Progenitor cell of endocrine pancreas (in vitro differentiated cells): ENCODE measurements at places on chromosomes 5 and 9.

GRCh38 chr5:60492958-60493357, 207.0 kb downstream of the DEPDC1B start:
- no peaks in the 10 kb centered on the region for H3K27me3 ChIP-seq
- no peak overlapping the region for H3K27ac ChIP-seq
- no peak overlapping the region for H3K4me3 ChIP-seq
- H3K4me1 ChIP-seq: peaks cover 25% of the 10 kb centered on the region
- no peaks in the 10 kb centered on the region for H3K36me3 ChIP-seq

DNA sequence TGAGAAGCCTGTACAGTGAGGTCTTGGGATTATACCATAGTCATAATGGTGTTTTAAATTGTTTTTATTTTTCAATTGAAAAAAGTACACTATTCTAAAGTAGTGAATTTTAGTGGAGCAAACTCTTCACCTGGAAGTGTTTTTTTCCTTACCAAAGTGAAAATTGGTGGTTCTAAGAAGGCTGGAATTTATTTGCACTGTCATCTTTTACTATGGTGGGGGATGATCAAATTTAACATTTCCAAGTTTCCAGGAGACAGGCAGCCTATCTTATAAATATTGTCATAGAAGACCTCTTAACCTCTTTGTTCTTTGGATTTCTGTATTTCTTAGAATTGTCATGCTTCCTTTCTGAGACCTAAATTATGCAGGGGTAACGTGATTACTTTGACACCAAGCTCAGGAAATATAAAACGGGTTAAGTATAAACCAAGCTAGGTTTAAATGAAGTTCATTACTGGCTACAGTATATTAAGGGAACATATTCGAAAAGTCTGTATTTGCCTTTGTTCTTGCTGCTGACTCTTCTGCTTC, 20.2 kb downstream of the NDFIP1 start:
- peaks cover 24% of the 10 kb centered on the region for H3K4me1 ChIP-seq
- peak overlapping the region; percentile 75 for H3K27ac ChIP-seq
- DNase-seq: no peak
- H3K27me3 ChIP-seq: no peaks in the 10 kb centered on the region
- peaks cover 36% of the 10 kb centered on the region for H3K36me3 ChIP-seq
- no peak overlapping the region for H3K4me3 ChIP-seq

DNA sequence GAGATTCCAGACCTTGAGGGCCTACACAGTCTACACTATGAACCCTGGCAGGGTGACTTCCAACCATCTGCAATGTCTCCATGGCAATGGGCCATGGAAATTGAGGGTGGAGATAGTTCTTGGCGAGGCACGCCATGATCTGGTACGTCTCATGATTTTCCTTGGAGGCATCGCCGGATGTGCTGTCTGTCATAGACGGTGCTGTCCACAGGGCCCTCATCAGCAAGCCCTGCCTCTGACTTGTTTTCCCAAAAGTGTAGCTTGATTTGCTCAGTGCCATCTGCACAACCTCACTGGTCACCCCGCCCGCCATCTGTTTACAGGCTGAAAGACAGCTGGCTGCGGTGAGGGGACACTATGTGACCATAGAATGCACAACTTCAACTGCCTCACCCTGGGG, 73.5 kb downstream of the BOD1 start:
- H3K4me3 ChIP-seq: no peak overlapping the region
- peaks cover 9% of the 10 kb centered on the region for H3K27me3 ChIP-seq
- no peak overlapping the region for H3K27ac ChIP-seq

DNA sequence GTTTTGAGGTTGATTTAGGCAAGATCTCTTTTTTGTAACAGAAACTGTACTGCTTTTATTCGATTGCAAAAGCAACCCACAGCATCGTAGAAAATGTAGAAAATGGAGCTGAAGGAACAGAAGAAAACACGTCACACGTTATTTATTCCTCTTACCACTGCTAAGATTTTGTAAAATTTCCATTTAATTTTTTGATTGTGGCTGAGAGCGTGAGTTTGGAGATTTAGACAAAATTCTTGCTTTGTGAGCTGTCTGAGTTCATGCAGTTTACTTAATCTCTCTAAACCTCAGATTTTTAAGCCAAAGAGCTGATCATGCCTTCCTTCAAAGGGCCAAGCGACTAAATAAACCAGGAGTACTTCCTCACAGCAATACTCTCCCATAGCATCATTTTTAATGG, 24.8 kb downstream of the DPYSL3 start:
- H3K27ac ChIP-seq: no peak overlapping the region
- H3K4me1 ChIP-seq: no peaks in the 10 kb centered on the region

DNA sequence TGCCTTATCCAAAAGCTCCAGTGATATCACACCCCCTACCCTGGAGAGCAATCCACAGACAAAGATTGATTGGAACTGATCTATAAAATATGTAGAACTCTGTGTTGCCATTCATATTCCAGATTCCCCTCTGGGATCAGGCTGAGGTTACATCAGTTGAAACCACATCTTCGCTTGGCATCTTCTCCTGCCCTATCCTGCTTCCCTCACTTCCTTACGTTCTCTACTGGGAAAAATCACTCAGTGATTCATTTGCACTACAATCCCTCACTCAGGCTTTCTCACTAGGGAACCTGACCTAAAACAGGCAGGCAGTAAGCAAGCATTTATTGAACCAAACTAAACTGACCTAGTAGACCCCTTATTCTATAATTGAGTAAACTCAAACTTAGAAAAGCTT, 111.7 kb downstream of the ESM1 start:
- H3K27me3 ChIP-seq: no peaks in the 10 kb centered on the region
- no peak overlapping the region for H3K4me3 ChIP-seq
- H3K4me1 ChIP-seq: peaks cover 55% of the 10 kb centered on the region
- H3K27ac ChIP-seq: peak overlapping the region; percentile 44
- DNase-seq: no peak

GRCh38 chr5:72460413-72460812, 46.8 kb downstream of the ZNF366 start:
- no peak for DNase-seq
- no peak overlapping the region for H3K4me3 ChIP-seq
- no peaks in the 10 kb centered on the region for H3K4me1 ChIP-seq
- H3K27me3 ChIP-seq: no peaks in the 10 kb centered on the region
- H3K27ac ChIP-seq: no peak overlapping the region
- no peaks in the 10 kb centered on the region for H3K36me3 ChIP-seq

GRCh38 chr5:1987471-1987870, 104.7 kb upstream of the IRX4 start:
- H3K27me3 ChIP-seq: peaks cover 30% of the 10 kb centered on the region
- H3K36me3 ChIP-seq: no peaks in the 10 kb centered on the region
- no peak overlapping the region for H3K27ac ChIP-seq
- no peaks in the 10 kb centered on the region for H3K4me1 ChIP-seq
- no peak overlapping the region for H3K4me3 ChIP-seq
- DNase-seq: no peak

GRCh38 chr5:168734620-168735300, 155.6 kb upstream of the PANK3 start:
- no peaks in the 10 kb centered on the region for H3K36me3 ChIP-seq
- DNase-seq: no peak
- H3K4me3 ChIP-seq: no peak overlapping the region

- no peak overlapping the region for H3K4me3 ChIP-seq
- H3K4me1 ChIP-seq: peaks cover 18% of the 10 kb centered on the region
- no peaks in the 10 kb centered on the region for H3K36me3 ChIP-seq
Observed at GRCh38 chr5:137743031-137743640, 7.2 kb upstream of the KLHL3 start.

- no peak overlapping the region for H3K27ac ChIP-seq
- H3K4me3 ChIP-seq: no peak overlapping the region
- H3K36me3 ChIP-seq: peaks cover 1% of the 10 kb centered on the region
- H3K27me3 ChIP-seq: peaks cover 9% of the 10 kb centered on the region
- H3K4me1 ChIP-seq: no peaks in the 10 kb centered on the region
- no peak for DNase-seq
Observed at GRCh38 chr5:113614191-113614590, 100.7 kb downstream of the YTHDC2 start.

DNA sequence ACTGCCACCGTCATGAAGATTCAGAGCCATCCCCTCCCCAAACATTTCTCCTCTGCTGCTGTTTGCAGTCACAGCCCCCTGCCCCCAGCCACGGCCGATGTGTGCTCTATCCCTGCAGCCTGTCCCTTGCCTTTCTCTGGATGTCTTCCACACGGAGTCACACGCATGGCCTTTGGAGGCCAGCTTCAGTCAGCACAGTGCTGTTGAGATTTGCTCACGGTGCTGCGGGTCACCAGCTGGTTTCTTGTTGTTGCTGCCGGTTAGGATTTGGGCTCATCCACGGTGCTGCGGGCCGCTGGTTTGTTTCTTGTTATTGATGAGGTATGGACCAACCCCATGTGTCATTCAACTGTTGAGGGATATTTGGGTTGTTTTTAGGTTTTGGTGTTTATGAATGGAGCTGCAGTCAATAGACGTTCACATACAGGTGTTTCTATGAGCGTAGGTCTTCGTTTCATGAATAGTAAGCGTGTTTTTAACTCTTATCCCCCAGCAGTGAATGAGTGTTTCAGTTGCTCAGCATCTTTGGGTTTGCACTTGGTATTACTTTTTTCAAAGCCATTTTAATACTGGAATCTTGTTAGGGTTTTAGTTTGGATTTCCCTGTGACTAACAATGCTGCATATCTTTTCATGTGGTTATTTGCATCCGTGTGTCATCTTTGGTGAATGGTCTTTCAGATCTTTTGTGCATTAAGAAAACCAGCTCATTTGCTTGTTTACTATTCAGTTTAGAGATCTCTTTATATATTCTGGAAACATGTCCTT, 57.6 kb downstream of the AHRR start:
- peak; percentile 1 for DNase-seq
- no peak overlapping the region for H3K27ac ChIP-seq
- peaks cover 34% of the 10 kb centered on the region for H3K27me3 ChIP-seq
- H3K4me1 ChIP-seq: no peaks in the 10 kb centered on the region

DNA sequence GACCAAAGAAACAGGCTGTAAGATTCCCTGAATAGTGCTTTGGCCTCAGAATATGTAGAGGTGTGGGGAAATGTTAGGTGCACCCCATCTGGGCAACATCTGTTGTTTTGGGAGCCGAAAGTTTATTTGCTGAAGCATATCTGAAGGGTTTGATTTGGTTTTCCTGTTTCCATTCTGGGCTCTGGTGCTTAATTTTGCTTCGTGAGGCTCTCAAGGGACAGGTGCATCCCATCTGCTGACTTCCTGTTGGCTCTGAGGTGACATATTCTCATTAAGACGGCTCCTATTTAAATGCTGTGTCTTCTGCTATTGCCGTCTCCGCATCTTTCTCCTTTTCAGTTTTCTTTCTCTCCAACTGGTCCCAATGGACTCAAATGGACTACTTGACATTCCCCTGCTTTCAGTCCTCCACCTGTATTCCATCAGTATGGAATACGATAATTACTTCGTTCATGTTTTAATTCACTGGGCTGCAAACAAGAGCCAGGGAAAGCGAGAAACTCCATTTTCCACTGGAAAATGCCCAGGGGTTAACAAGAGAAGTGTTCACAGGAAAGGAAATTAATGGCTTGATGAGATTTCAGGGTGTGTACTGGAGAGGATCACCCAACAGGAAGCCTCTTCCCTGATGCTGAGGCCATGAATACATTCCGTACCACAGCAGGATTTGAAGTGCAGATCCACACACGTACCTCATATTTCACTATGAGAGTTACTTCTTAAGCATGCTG, 104.0 kb downstream of the MTX3 start:
- peaks cover 5% of the 10 kb centered on the region for H3K27me3 ChIP-seq
- H3K36me3 ChIP-seq: no peaks in the 10 kb centered on the region
- no peaks in the 10 kb centered on the region for H3K4me1 ChIP-seq
- no peak overlapping the region for H3K27ac ChIP-seq
- H3K4me3 ChIP-seq: no peak overlapping the region

- H3K27ac ChIP-seq: no peak overlapping the region
- no peak overlapping the region for H3K4me3 ChIP-seq
- DNase-seq: no peak
- H3K36me3 ChIP-seq: peaks cover 41% of the 10 kb centered on the region
- peaks cover 2% of the 10 kb centered on the region for H3K4me1 ChIP-seq
Observed at GRCh38 chr9:120505186-120505585, 74.8 kb downstream of the CDK5RAP2 start.

DNA sequence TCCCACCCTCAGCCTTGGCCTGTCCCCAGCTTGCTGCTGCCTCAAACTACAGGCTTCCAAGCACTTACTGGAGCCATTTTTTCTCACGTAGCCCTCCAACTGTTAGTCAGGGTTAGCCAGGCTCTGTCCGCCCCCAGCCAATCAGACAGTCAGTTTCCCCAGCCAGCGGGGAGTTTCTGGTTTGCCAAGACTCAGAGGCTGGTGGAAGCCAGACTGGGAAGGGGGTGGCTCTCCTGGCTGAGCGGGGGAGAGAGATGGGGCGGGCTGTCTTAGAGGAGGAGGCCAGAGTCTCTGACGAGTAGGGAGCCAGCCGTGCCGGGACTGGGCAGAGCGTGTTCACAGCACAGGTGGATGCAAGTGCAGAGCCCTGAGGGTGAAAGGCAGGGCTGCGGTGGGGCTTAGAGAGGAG, 15.3 kb downstream of the PROP1 start:
- H3K4me3 ChIP-seq: no peak overlapping the region
- DNase-seq: no peak
- H3K27ac ChIP-seq: no peak overlapping the region
- peaks cover 2% of the 10 kb centered on the region for H3K4me1 ChIP-seq
- H3K36me3 ChIP-seq: no peaks in the 10 kb centered on the region

DNA sequence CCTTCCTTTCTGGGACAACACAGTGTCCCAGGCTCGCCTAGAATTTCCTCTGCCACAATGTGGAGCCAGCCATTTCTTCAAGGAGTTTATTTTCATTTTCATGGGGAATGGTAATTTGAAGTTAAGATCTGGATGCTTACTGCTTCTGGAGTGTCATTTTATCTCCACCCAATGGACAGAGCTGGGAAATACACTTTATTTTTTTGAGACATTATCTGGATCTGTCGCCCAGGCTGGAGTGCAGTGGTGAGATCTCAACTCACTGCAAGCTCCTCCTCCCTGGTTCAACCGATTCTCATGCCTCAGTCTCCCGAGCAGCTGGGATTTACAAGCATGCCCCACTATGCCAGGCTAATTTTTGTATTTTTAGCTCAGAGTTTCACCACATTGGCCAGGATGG, 12.7 kb upstream of the THG1L start:
- no peak overlapping the region for H3K4me3 ChIP-seq
- H3K4me1 ChIP-seq: no peaks in the 10 kb centered on the region
- H3K27ac ChIP-seq: peak overlapping the region; percentile 16
- no peak for DNase-seq
- H3K27me3 ChIP-seq: no peaks in the 10 kb centered on the region
- no peaks in the 10 kb centered on the region for H3K36me3 ChIP-seq

DNA sequence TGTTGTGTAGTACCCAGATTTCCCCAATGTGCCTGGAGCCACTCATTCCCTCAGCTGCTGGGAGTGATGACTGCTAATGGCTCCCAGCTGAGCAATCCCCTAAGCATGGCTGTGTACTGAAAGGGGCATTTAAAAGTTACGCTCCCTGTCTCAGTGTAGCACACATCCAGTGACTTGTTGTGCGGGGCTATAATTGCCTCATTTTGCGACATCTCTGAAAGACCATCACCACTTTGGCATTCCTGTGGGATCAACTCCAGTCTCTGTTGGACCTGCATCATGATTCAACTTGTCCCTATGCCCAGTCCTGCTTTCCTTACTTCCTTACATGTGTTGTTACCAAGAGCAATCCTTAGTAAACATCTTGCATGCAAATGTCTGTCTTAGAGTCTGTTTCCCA, 201.2 kb upstream of the MPDZ start:
- H3K4me1 ChIP-seq: peaks cover 5% of the 10 kb centered on the region
- no peak overlapping the region for H3K4me3 ChIP-seq
- no peak for DNase-seq
- H3K36me3 ChIP-seq: no peaks in the 10 kb centered on the region
- no peak overlapping the region for H3K27ac ChIP-seq
- no peaks in the 10 kb centered on the region for H3K27me3 ChIP-seq

GRCh38 chr5:75050415-75050814, 1.9 kb downstream of the GCNT4 start:
- peaks cover 2% of the 10 kb centered on the region for H3K36me3 ChIP-seq
- H3K27me3 ChIP-seq: peaks cover 37% of the 10 kb centered on the region
- H3K27ac ChIP-seq: no peak overlapping the region
- peaks cover 28% of the 10 kb centered on the region for H3K4me1 ChIP-seq
- H3K4me3 ChIP-seq: peak overlapping the region; percentile 22
- DNase-seq: no peak
